Tibial nerve (tissue), 4 donors: ENCODE measurements at places on chromosomes 5 and 9. TPM values are rescaled to one million over a fixed set of nuclear protein-coding genes. Genes with fewer than 3 reads are reported as not detected.

The WDR38 gene
- total RNA-seq, result not detected

The CCNO gene
- 0.30 TPM for total RNA-seq

The DPP7 gene
- total RNA-seq, result 126 TPM

The P4HA2 gene
- total RNA-seq, result 21.2 TPM

The NDUFB6 gene
- total RNA-seq, result 36.9 TPM

The NXNL2 gene
- total RNA-seq, result 1.5 TPM

The ADRB2 gene
- 5.2 TPM for total RNA-seq

The SUSD3 gene
- total RNA-seq, result 3.0 TPM

The TERT gene
- total RNA-seq, result not detected

The ADAMTSL2 gene
- total RNA-seq, result 38.9 TPM

The OGN gene
- total RNA-seq, result 17.4 TPM
